Bronchial epithelial cell (primary cell): ENCODE measurements at places on chromosomes 5 and 9. TPM values are rescaled to one million over a fixed set of nuclear protein-coding genes. Genes with fewer than 3 reads are reported as not detected.

- DNase-seq, result no peak
These were observed 368.0 kb upstream of the WWC1 start for GRCh38 chr5:167923396-167923795.

GRCh38 chr5:5483880-5484598 lies 61.6 kb downstream of the ICE1 start:
- DNase-seq, result peak; percentile 24

DNA sequence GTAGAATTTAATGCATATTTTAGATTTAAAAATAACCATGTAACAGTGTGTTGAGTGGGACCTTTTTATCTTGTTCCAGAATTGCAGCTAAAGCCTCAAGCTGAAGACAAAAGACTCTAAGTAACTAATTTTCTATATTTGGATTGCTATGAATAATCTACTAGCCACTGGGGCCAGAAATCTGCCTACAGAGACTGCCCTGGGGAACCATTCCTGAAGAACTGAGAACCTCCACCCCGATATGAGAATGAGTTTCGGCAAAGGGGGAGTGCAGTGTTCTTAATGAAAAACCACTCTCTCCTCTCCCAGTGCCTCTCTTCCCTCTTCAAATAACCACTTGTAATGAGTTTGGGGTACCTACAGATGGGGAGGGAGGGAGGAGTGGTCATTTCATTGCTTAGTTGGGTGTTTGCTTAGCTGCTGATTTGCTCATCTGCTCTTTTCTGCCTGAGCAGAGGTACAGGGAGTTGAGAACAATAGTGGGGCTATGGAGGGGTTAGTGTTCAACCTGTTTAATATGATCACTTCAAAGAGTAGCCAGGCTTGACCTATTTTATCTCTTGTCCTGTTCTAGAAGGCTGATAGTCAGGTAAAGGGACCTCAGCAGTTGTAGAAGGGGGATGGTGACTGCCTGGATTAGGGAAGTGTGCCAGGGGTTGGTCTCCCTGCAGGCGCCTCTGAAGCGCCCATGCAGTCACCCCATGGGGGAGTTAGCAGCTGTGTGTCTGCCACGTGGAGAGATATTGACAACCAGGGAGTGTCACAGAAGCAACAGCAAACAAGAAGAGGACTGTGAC lies 47.7 kb downstream of the ATG10 start:
- no peak for DNase-seq

DNA sequence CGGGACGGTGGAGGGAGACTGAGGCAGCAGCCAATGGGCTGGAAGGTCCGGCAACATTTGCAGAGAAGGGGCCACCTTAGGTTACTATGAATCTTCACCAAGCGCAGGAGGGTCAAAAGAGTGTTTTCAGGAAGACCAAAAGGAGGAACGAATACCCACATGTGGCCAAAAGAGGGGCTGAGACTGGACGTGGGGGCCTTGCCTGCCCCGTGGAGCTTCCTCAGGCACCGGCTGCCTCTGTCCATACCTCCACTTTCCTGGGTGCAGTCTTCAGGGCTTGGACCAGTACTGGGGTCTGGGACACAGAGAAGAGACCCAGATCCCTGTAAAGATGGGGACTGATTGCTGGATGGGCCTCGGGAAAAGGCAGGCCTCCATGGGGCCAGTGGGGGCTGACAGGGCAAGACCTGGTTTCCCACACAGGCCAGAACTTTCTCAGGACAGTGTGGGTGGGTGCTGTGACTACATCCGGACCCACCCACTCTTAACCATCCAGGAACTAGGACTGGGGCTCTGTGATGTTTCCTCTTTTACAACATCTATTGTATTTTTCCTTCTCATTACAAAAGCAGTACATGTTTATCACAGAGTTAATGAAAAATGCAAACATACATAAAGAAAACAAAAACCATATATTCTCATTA lies 294.7 kb downstream of the ZSWIM6 start:
- no peak for DNase-seq

GRCh38 chr5:95725937-95726810 lies 5.0 kb upstream of the RHOBTB3 start:
- DNase-seq, result no peak

GRCh38 chr5:32360906-32361305 lies 48.2 kb upstream of the MTMR12 start:
- DNase-seq, result no peak

DNA sequence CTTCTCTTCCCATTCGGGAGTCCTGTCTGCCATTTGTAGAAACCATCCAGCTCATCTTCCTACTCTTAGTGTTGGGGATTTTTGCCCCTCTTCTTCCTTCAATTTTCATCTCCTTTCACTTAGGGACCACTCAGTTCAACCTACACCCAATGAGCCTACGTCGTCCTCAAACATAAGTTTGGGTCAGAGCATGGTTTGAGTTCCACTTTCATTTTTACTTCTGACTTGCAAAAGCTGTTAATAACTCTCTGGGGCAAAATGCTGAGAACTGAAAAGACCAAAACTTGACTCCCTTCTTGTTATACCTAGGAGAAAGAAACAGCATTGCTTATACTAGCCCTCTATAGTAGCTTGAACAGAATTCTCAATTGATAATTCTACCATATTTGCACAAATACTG lies 381.5 kb upstream of the MPDZ start:
- DNase-seq, result no peak

- no peak for DNase-seq
These were observed 89.0 kb downstream of the DRD1 start for GRCh38 chr5:175354964-175355363.

- no peak for DNase-seq
These were observed 17.6 kb upstream of the NDFIP1 start for GRCh38 chr5:142091012-142091411.

GRCh38 chr5:135942202-135942771 lies 12.5 kb downstream of the LECT2 start:
- DNase-seq, result no peak

GRCh38 chr5:127856292-127856691 lies 153.1 kb downstream of the CCDC192 start:
- no peak for DNase-seq

DNA sequence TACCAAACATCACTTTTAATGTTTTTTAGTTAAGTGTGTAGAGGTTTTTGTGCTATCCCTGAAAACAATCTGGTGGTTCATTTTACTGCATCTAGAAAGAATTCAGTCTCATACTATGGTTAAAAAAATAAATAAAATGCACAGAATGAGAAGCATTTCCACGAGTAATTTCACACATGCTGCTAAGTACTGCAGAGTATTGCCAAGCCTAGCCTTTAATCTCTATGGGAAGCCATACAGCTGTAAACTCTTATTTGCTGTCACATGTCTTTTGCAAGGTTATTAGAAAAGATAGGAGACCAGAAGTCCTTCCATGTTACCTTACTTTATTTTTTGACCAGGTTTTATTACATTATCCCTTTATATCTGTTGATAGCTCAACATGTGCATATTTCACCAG lies 37.6 kb upstream of the MAN2A1 start:
- DNase-seq, result no peak

DNA sequence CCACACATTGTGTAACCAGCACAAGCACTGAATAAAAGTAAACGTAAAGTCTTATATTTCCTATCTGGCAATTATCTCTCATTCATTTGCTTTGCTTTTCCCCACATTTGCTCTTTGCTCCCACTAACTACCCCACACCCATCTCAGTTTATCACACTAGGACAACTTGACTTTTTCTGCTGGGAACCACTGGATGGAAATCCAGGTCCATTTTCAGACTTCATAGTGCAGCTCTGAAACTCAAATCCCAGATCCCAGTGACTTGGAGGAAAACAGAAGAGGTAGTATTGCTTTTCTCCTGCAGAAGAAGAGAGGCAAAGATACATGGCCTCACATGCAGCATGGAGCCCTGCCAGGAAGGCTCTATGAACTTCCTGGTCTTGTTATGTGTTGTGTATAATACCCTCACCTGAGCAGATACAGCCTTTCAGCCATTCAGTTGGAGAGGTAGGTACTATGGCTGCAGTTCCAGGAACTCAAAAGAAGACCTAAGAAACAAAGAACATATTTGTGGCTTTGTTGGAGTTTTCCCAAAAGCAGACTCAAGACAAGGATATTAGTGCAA lies 90.0 kb upstream of the NIPBL start:
- no peak for DNase-seq

- peak; percentile 59 for DNase-seq
These were observed 11.0 kb downstream of the TRIO start for GRCh38 chr5:14153932-14154731.

PJA2 gene
- 41.0 and 50.3 TPM in 2 replicates for total RNA-seq

SMC2 gene
- 3.6 and 3.7 TPM in 2 replicates for total RNA-seq

PCDHAC1 gene
- 1.6 and 1.7 TPM in 2 replicates for total RNA-seq

RASGEF1C gene
- total RNA-seq, result under 0.01 TPM in 1 of 2 replicates, not detected in the other

SCAI gene
- total RNA-seq, result 4.7 and 7.1 TPM in 2 replicates
